Spinal cord (tissue), 10 donors: ENCODE measurements at places on chromosomes 7 and 10. TPM values are rescaled to one million over a fixed set of nuclear protein-coding genes. Genes with fewer than 3 reads are reported as not detected.

The CYP3A4 gene
- 0.11 TPM for total RNA-seq

- H3K27me3 ChIP-seq = no peaks in the 10 kb centered on the region
- H3K36me3 ChIP-seq = peaks cover 27% of the 10 kb centered on the region
- no peak overlapping the region for H3K27ac ChIP-seq
- H3K4me3 ChIP-seq = no peak overlapping the region
- H3K4me1 ChIP-seq = no peaks in the 10 kb centered on the region
- DNase-seq = no peak
These were observed 10.2 kb downstream of the UBN2 start for GRCh38 chr7:139241258-139241657.

GRCh38 chr7:96786261-96786997 lies 76.8 kb upstream of the SEM1 start:
- DNase-seq = peak; percentile 68
- no peaks in the 10 kb centered on the region for H3K36me3 ChIP-seq
- H3K27ac ChIP-seq = no peak overlapping the region
- no peak overlapping the region for H3K4me3 ChIP-seq
- H3K27me3 ChIP-seq = no peaks in the 10 kb centered on the region

DNA sequence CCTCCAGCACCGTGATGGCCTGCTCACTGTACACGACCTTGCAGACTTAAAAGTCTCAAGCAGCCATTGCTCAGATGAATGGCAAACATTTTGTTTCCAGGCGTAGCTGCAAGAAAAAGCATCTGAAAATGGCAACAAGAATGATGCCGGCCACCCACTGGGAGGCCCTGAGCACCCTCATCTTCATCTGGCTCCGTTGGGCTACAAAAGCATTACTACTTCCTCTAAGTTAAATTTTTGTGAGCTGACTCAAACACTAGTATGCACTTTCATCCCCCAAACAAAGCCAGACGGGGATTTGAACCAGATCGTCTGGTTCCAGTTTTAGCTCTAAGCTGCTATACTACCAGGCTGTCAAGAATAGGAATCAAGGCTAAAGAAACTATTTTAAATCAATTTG lies 116.6 kb upstream of the CDK1 start:
- no peaks in the 10 kb centered on the region for H3K36me3 ChIP-seq
- no peaks in the 10 kb centered on the region for H3K27me3 ChIP-seq
- H3K4me1 ChIP-seq = no peaks in the 10 kb centered on the region
- H3K4me3 ChIP-seq = no peak overlapping the region
- H3K27ac ChIP-seq = no peak overlapping the region

DNA sequence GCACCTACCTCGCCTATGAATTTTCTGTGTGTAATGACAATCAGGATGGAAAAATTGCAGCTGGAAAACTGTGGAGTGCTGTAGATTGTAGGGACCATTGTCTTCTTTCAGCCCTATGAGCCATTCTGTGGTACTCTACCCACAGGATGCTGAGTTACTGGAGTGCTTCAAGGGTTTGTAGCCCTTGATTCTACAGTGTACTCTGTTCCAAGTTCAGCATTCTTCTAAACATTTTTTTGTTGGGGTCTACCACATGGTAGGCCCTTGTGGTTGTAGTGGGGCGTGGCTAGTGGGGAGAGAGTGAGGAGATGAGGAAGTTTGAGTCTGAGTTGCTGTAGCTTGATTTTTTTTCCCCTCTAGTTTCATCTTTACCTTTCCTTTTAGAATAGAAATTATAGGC lies 33.5 kb downstream of the REEP3 start:
- no peaks in the 10 kb centered on the region for H3K27me3 ChIP-seq
- H3K4me1 ChIP-seq = no peaks in the 10 kb centered on the region
- no peaks in the 10 kb centered on the region for H3K36me3 ChIP-seq
- H3K27ac ChIP-seq = no peak overlapping the region

The SYT15 gene
- 3.3 TPM for total RNA-seq

- no peak overlapping the region for H3K4me3 ChIP-seq
- DNase-seq = no peak
- no peak overlapping the region for H3K27ac ChIP-seq
- no peaks in the 10 kb centered on the region for H3K27me3 ChIP-seq
These were observed 397.3 kb downstream of the PPP1R3A start for GRCh38 chr7:113521468-113521867.

- no peaks in the 10 kb centered on the region for H3K4me1 ChIP-seq
- H3K4me3 ChIP-seq = no peak overlapping the region
- H3K27me3 ChIP-seq = no peaks in the 10 kb centered on the region
These were observed 289.4 kb upstream of the LRRN3 start for GRCh38 chr7:110801502-110801901.

The PNLIPRP2 gene
- total RNA-seq = 0.22 TPM

- H3K4me3 ChIP-seq = no peak overlapping the region
- DNase-seq = no peak
- peaks cover 54% of the 10 kb centered on the region for H3K36me3 ChIP-seq
- no peaks in the 10 kb centered on the region for H3K27me3 ChIP-seq
These were observed 114.7 kb downstream of the ZMIZ1 start for GRCh38 chr10:79183468-79183865.

GRCh38 chr10:119845656-119846055 lies 27.0 kb downstream of the MCMBP start:
- H3K4me1 ChIP-seq = no peaks in the 10 kb centered on the region
- H3K4me3 ChIP-seq = no peak overlapping the region
- DNase-seq = no peak
